ENCODE measurements at places on chromosomes 2 and 18.

DNA sequence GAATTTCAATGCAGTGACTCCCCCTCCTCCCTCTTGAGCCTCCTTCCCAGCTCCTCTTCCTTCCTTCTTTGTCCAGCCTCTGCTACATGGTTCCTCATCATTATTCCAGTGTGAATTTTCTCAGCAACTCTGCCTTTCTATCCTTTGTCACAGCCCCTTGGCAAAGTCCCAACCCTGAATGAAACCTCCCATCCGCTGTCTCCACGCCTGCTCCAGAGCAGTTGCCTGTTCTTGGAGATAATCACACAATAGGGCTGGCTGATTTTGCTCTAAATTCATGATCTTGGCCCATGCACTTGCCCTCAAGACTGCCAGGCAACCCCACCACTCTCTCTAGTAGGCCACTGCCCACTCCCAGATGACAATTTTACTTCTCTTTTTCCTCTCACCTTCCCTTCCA is 61.4 kb downstream of the BCL2L11 start:
- no peak for DNase-seq

DNA sequence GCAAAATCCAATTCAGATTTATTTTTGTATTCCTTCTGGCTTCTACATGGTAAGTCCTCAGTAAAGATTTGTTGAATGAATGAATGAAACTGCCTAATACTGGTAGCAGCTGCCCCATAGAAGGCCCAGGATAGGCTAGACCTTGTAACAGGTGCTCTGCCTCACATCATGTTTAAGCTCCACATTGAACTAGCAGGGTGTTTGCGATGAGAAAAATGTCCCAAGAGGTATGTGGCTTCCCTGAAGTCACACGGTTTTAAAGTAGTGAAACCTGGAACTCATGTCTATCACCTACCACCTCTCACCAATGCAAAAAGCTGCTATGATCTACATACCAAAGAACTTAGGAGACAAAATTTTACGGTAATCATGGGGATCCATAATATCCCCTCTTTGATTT is 765 bp upstream of the LHCGR start:
- DNase-seq, result no peak

DNA sequence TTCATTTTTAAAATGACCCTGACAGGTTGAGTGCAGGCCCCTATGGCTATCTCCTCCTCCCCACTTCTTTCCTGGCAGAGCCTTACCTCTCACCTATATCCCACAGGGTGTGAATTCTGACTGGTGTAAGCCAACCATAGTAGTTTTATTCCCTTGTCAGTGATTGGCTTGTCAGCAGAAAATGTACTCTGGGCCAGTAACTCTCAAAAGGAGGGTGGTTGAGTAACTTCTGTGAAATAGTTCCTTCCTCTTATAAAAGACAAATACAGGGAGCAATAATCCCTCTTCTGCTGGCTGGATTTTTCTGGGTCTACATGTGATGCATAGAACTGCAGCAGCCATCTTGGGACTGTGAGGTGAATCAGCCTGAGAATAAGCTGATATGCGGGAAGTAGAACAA is 83.4 kb downstream of the RAPH1 start:
- DNase-seq, result no peak

GRCh38 chr2:202102425-202103000 is 29.5 kb downstream of the KIAA2012 start:
- DNase-seq, result no peak

DNA sequence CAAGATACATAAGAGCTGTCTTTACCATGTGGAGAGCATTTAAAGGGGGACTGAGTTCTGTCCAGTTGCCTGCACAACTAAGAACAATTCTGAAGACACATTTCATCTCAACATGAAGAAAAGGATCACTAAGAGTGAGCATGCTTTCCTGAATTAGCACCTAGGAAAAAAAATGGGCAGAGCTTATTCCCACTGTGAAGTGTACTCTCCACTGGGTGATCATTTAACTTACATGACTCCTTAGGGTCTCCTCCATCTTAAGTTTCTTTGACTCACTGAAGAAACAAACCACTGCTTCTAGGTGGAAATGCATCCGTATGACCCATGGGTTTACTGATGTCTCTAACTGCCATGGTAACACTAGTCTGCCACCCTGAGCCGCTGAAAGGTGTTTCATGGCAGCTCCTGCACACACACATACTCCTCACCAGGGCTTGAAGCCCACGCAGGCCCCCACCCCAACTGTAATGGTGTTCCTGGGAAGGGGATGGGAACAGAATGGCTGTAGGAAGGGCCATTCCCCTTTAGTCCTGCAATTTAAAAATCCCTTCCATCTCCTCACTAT is 27.1 kb downstream of the HDLBP start:
- no peak for DNase-seq

Data from activated T-cell treated with anti-CD3 and anti-CD28 coated beads, Interleukin-2, amount 50 U/mL, for 72 hours (primary cell).